Right ventricle myocardium inferior (tissue), 1 donor: ENCODE measurements at places on chromosomes 11 and 22. TPM values are rescaled to one million over a fixed set of nuclear protein-coding genes. Genes with fewer than 3 reads are reported as not detected.

- no peak for DNase-seq
These were observed 61.7 kb downstream of the DDI1 start for GRCh38 chr11:104098132-104098531.

DNA sequence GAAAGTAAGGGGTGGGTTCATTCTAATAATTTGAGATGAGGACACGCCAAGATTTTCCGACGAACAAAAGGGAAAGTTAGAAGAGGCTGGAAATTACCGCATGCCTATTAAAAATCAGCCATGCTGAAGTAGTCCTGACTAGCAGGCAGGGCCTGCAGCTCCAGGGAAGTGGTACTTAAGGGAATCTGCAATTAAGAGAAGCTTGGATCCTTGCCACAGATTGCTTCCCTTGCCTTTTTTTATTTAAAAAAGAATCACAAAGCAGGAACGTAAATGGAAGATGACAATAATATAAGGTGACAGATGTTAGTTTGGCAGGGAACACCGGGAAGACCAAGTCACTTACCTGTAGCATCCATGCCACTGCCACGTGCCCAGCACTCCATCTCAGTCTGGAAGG, 359.3 kb downstream of the CADM1 start:
- DNase-seq, result no peak

GRCh38 chr11:113488931-113489351, 13.7 kb upstream of the DRD2 start:
- no peak for DNase-seq

DNA sequence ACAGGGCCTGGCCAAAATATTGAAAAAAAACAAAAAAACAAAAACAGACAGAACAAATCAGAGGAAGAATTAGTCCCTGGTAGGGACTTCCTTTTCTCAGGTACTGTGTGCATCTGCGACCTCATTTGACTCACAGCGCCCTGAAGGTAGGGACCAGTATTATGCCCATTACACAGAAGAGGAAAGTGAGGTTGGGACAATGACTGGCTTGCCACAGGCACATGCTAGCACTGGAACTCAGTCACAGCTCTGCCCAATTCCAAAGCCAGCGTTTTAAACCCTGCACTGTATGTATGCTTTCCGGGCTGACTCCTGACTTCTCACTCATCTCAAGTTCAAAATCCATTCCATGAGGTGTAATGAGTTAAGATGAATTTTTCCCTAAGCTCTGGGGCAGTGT, 3.3 kb downstream of the SEC14L4 start:
- DNase-seq, result no peak

BLID gene
- not detected for total RNA-seq

- DNase-seq, result no peak
These were observed 1145.1 kb downstream of the LRRC4C start for GRCh38 chr11:40314327-40314726.

DNA sequence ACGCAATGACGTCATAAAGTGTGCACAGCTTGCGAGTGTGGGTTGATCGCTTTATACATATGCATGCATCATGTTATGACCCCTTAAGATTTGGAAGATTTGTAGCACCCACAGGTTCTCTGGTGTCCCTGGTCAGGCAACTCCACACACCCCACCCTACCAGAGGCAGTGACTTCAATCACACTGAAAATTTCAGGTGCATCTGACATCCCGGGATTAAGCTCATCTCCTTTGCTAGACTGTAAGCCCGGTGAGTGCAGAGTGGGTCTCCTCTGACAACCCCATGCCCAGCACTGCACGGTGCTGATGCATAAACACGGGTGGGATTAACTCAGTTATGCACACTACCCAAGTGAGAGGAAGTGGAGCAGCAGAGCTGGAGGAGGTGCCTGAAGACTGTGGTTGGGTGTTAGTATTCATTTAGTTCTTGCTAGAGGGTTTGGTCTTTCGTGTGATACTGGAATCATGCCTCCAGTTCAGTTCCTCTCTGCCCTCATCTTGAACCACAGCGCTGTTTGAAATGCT, 6.5 kb downstream of the ARSA start:
- DNase-seq, result no peak

PTPRJ gene
- 7.2 TPM for total RNA-seq
